ENCODE measurements at places on chromosomes 11 and 22. TPM values are rescaled to one million over a fixed set of nuclear protein-coding genes. Genes with fewer than 3 reads are reported as not detected.

GRCh38 chr11:106051103-106051502 lies 26.0 kb downstream of the KBTBD3 start:
- DNase-seq: no peak

- no peak for DNase-seq
Measured at GRCh38 chr11:58133309-58134076, 8.2 kb upstream of the OR9I1 start.

DNA sequence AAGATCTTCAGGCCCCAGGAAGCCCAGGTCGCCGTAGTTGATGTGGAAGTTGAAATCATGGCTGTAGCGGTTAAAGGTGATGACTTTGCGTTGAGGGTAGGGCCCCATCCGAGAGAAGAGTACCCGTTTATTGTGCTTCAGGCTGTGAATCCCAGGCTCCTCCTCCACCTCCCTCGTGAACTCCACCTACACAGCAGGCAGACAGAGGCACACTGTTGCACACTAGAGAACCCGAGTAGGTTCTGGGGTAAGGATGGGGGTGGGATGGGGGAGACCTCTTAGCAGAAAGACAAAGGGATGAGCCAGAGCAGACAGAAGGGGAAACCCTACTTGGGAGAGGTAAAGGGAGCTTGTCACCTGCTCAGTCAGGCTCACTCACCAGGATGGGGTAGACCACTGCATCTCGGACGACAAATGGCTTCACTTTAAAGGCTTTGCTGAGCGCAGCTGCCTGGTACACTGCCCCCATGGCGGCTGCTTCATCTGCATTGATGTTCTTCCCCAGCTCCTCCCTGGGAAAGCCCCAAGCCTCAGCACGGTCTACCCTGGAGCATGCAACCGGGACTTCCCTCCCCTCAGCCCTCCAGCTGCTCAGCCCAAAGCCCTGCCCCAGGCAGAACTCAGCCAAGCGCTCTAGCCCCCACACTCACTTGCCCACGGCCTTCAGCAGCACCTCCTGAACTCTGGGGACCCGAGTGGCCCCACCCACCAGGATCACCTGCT lies 5.4 kb downstream of the HYOU1 start:
- DNase-seq: no peak

DNA sequence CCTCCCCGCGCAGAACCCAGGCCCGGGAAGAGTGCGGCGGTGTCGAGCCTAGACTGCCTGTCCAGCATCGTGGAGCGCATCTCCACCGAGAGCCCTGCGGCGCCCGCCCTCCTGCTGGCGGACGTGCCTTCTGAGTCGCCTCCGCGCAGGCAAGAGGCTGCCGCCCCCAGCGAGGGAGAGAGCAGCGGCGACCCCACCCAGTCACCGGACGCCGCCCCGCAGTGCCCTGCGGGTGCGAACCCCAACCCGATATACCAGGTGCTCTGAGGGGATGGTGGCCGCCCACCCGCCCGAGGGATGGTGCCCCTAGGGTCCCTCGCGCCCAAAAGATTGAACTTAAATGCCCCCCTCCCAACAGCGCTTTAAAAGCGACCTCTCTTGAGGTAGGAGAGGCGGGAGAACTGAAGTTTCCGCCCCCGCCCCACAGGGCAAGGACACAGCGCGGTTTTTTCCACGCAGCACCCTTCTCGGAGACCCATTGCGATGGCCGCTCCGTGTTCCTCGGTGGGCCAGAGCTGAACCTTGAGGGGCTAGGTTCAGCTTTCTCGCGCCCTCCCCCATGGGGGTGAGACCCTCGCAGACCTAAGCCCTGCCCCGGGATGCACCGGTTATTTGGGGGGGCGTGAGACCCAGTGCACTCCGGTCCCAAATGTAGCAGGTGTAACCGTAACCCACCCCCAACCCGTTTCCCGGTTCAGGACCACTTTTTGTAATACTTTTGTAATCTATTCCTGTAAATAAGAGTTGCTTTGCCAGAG lies 2.0 kb downstream of the MYOD1 start:
- no peak for DNase-seq

DNA sequence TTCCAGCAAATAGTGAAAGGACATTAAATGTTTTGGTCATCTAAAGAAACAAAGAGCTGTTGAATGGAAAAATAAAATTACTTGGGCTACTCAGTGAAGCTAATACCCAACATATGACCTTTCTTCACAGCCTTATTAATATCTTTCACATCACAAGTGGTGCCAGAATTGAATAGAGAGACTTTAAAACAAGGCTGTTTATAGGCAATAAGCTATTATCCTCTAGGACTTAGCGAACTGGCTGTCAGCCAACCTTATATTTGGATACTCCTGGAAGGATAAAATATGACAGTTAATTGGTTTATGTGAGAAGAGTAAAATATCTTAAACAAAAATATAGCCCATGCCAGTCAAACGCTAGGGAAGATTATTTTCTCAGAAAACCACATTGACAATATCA lies 225.5 kb upstream of the BLID start:
- DNase-seq: no peak

DNA sequence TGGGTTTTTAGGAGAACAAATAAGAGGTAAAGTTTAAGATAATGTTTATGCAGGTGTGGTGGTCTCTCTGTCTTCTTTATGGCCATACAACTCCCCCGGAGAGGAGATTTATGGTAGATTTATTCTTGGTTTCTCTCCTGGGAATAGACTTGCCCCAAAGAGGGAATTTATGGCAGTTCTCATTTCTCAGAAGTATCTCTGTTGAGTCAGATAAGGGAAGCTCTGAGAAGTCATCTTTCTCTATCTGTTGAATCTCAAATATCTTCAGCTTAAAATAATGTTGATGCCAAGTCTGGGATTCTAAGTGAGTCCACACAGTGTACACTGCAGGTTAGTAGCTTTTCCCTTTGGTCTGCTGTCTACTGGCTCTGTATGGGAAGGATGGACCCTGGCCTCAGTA lies 276.4 kb upstream of the PLET1 start:
- DNase-seq: no peak

DNA sequence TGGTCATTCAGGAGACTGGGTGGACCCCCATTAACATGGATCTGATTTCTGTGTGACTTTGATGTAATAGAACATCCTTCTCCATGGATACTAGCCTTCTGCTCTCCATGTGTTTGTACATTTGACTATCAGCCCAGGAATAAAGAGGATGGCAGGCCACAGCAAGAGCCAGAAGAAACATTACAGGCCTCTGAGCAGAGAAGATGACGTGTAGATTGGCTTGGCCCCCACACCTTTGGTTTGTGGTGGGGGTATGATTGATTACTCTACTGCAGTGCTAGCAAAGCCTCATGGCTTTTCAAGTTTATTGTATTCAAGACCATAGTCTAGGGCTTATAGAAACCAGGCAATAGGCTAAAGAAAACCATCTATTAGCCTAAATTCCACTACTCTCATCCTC lies 77.0 kb downstream of the GRAMD1B start:
- DNase-seq: no peak

GRCh38 chr11:84947970-84948580 lies 679.1 kb downstream of the DLG2 start:
- no peak for DNase-seq

Gene HOATZ
- not detected for polyA plus RNA-seq

Gene PYGM
- polyA plus RNA-seq: 0.26 TPM

Gene RASD2
- 0.05 TPM for polyA plus RNA-seq

Gene MS4A6E
- polyA plus RNA-seq: not detected

Gene TEX12
- 0.29 TPM for polyA plus RNA-seq

Gene FCHSD2
- 9.3 TPM for polyA plus RNA-seq
